Transverse colon (tissue), 4 donors: ENCODE measurements at places on chromosomes 16 and 17.

- no peak for DNase-seq
Observed at GRCh38 chr16:46745617-46746016, 2.5 kb downstream of the MYLK3 start.

DNA sequence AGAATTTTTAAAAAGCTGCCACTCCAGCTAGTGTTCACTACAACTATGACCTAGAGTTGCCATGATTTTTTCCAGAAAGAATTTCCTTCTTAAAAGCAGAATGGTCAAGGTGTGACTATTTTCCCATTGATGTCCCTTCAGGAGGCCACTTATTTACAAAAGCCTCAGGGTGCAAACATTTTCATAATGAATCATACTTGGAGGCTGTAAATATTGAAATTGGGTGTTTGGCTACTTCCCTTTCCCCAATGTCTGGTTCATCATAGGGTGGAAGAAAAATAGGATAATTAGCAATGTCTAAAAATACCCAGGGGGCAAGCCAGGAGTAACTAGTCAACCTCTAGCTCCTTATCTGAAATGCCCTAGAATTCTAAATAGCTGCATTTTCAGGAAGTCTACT, 18.8 kb downstream of the AXIN2 start:
- no peak for DNase-seq

DNA sequence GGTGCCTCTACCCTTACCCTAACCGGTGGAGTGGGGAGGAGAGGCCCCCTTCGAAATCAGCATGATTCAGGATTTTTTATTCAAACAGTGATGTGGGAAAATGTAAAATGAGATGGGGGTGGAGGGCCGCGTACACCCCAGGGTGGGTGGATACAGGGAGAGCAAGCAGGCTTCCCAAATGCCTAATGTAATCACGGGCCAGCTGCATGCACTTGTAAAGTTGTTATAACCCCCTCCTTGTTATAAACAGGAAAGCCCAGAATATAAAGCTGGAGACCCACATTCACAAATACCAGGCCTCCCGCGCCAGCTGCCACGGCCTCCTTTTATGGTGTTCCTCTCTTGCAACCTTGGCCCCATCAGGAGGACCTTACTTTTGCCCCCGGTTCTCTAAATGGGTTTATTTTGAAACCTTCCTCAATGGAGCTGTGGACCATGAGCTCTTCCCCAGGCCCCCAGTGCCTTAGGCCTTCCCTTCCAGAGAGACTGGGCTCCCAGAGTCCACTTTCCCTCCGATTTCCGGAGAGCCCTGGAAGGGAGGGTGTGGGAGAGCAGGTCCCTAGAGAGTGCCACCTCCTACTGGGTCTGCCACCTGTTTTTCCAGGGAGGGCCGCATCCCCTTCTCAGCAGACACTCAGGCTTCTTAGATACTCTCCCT, 906 bp upstream of the FOXL1 start:
- no peak for DNase-seq

DNA sequence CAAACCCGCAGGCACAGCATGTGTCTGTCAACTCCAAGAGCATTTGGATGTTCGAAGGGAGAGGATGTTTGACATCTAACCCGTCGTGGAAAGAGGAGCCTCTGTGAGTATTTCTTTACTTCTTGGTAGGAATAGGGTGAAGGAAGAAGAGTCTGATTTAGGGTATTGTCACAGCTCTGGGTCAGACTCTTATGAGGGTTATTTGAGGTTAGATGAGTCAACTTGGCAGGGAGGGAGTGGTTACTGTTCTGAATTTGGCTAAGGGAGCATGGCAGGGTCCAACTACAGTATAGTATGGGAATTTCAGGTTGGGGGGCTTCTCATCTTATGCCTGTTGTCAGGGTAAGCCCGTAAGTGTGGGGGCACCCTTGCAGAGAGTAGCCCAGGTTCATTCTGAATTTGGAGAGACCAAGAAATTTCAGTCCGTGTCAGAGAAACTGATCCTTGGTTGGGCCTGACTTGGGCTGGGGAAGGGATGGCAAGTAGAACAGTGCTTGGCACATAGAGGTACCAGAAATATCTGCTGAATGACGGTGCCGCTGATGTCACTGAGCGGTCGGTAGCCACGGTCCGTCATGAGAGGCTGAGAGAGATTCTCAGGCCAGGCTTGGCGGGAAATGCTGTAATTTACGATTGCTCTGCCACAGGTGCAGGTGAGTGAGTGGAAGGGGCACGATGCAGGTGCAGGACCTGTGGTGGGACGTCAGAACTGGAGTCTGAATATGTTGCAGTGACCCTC, 43.2 kb downstream of the MYH3 start:
- DNase-seq: no peak

- no peak for DNase-seq
Observed at GRCh38 chr16:57525761-57526160, 10.6 kb downstream of the CCDC102A start.

DNA sequence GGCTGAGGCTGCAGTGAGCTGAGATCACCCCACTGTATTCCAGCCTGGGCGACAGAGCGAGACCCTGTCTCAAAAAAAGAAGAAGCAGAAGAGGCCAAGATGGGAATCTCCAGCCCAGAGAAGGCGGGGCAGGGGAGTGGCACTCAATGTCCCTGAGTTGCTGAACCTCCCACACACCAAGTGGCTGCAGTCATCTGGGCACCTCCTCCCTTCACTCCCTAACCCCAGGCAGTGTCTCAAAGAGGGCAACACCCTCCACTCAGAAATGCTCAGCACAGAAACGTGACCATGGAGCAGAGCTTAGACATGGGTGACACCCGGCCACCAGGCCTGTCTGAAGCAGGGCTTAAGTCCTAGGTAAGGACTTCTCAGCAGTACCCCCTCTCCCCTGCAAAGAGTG, 36.3 kb upstream of the BCAR1 start:
- no peak for DNase-seq

GRCh38 chr17:45143767-45144198, 4.5 kb upstream of the HEXIM1 start:
- peak; percentile 78 for DNase-seq

DNA sequence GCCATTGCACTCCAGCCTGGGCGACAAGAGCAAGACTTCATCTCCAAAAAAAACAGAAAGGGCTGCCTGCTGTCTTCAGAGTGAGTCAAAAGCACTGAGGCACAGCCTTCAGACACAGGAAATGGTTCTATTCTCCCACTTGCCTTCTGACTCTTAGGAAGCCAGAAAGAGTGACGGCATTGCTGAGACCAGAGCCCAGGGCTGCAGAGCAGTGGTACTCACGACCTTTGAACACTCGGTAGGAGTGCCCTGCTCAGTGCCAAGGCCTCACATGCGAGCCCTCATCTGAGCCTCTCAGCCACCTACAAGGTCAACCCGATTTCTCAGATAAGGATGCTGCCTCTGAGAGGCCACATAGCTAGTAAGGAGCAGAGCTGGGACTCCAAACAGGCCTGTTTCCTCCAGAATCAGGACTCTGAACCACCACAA, 3.5 kb upstream of the ITGAE start:
- no peak for DNase-seq

GRCh38 chr17:81011951-81012350, 20.3 kb downstream of the CHMP6 start:
- DNase-seq: no peak

- DNase-seq: no peak
Observed at GRCh38 chr17:15408803-15409202, 58.6 kb downstream of the CDRT4 start.

- DNase-seq: peak; percentile 46
Observed at GRCh38 chr16:23310217-23310616, 8.1 kb downstream of the SCNN1B start.

- DNase-seq: no peak
Observed at GRCh38 chr17:81067391-81067811, 32.5 kb downstream of the BAIAP2 start.

DNA sequence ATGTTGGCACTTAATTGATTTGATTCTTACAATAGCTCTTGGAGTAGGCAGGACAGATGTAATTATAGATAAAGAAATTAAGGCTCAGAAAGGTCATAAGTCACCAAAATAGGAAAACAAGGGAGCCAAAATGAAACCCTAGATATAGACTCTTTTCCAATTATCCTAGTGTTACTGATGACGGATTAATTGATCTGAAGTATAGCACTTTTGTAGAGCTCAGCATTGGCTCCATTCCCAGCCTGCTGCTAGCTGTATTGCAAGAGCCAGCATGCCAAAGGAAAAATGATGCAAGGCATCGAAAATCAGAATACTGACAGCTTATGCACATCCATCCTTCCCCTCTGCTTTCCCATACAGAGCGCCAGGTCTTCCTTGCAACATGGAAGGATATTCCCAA, 21.6 kb upstream of the RASL10B start:
- no peak for DNase-seq

DNA sequence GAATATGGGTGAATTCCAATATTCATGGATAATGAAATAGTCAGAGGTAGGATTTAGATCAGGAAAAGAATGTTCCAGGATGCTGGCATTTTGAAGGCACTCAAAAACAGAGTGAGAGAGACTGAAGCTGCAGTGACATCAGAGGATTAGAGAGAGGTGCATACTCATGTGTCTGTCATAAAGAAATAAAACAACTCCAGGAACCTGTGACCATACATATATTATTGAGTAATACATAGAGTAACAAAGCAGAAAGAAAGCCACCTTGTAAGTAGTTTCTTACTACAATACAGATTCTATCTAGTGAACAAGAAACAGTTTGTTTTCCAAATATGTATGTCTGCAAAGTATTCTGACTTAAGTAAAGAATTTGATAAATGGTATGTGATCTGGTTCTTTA, 62.3 kb upstream of the PHOSPHO1 start:
- no peak for DNase-seq

GRCh38 chr16:83363521-83363920, 444.3 kb upstream of the HSBP1 start:
- DNase-seq: no peak

GRCh38 chr16:88969361-88969831, 7.6 kb downstream of the CBFA2T3 start:
- DNase-seq: no peak

DNA sequence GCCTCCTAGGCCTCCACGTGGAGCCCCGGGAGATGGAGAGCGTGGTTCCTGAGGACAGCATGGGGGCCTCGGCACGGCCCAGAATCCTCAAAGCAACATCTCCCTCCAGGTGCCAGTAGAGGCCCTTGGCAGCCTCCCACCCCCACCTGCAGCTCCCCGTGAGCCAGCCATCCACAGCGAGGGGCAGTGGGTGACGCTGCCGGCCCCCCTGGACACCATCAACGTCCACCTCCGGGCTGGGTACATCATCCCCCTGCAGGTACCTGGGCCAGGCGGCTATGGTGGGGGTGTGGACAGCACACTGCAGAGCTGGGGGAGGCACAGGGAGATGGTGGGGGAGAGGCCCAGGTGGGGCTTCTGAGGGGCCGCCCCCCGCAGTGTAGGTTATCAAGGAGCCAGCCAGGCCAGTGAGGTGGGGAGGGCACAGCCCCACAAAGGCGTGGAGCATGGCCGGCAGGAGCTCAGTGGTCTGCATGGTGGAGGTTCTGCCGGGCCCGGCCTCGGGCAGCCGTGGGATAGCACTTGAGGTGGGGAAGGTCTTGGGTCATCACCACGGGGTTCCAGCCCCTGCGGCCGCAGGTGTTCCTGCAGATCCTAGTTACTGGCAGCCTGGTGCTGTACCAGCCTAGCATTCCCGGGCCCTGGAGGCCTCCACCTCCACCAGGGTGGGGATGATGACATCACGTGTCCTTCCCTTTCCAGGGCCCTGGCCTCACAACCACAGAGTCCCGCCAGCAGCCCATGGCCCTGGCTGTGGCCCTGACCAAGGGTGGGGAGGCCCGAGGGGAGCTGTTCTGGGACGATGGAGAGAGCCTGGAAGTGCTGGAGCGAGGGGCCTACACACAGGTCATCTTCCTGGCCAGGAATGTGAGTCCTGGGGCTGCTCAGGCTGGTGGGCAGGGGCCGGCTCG, 16.4 kb downstream of the GAA start:
- DNase-seq: no peak

DNA sequence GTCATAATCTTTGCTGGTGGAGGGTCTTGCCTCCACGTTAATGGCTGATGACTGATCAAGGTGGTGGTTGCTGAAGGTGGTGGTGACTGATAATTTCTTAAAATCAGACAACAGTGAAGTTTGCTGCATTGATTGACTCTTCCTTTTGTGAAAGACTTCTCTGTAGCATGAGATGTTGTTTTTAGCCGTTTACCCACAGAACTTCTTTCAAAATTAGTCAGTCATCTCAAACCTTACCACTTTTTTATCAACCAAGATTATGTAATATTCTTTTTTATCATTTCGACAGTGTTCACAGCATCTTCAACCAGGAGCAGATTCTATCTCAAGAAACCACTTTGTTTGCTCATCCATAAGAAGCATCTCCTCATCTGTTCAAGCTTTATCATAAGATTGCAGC, 5.9 kb downstream of the UQCRC2 start:
- DNase-seq: no peak

DNA sequence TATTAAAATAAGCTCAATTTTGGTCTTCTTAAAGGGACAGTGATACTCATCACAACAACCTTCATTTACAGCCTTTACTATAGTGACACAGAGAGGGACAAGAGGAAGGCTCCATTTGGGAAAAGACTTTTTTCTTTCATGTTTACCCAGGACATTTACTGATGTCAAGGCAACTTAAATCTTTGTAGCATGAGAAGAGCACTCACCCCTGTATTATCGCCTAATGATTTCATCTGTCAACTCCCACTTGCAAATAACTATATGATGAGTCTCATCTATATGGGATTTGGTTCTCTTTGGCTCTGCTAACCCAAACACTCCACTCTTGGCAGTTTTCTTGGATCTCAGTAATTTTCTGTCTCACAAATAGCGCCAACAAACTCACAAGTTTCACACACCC, 24.1 kb downstream of the BLMH start:
- no peak for DNase-seq

DNA sequence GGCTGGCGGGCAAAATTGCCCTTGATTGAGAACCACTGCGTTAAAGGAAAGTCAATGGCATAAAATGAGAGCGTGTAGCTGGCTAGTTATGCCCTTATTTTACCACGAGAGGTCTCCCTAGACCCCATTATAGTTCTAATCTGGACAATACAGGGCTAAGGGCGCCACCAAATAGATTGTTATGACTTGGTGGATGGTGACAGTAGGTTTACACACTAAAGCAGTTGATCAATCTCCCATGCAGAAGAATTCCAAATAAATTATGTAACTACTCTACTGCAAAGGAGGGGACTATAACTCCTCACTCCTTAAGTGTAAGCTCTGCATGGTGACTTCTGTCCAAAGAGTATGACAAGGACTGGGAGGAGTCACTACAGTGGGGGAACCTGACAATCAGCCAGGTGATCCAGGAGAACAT, 20.4 kb upstream of the YPEL2 start:
- DNase-seq: peak; percentile 32

GRCh38 chr17:74864866-74865395, 5.2 kb upstream of the GRIN2C start:
- DNase-seq: peak; percentile 79

- DNase-seq: peak; percentile 76
Observed at GRCh38 chr16:84277244-84277823, 17.3 kb upstream of the WFDC1 start.

DNA sequence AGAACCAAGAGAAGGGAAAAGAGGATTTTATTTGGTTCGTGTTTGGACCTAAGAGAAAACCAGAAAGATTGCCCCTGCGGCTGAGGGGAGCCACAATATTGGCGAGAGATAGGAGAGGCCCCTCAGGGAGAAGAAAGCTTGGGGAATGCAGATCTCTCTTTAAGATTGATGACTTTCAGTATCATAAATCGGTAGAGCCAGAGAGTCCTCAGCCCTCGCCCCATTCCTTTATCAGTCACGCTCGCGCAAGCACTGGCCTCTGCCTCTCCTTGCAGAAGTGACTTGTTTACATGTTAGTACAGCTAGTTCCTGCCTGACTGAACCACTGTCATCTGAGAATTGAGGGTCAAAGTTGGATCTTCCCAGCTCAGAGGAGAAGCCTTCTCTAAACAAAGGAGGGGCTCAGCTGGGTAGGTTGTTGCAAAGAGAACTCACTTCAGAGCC, 21.5 kb upstream of the KRT19 start:
- peak; percentile 78 for DNase-seq
